ENCODE measurements at places on chromosomes 4 and X.

GRCh38 chrX:386239-386767, 404 bp downstream of the PPP2R3B start:
- peak; percentile 18 for DNase-seq

DNA sequence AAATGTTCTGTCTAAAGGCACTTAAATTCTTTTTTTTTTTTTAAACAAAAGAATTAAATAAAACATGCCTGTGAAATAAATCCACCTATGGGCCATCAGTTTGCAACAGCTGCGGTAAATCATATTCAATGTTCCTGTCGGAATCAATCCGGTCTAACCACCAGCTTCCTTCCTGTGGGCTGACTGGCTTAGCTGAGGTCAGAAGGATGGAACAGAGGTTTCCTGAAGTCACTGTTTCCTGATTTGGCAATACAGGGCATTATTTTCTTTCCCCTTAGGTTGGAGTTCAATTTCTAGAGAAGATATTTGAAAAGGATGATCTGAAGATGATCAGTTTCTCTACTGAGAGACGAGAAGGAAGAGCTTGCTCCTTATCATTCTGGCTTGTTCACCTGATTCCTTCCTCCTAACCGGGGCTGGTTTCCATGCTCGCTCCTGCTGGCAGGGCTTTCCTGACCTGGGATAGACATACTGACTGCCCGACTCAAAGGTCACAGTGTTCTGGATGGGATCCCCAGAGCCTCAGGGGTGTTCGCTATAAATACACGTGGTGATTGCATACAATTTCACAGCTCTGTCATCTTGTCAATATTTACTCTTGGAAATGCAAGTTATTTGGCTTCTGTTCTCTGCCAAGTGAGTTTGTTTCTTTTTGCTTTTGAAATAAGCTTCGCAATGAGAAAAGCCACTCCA, 21.7 kb downstream of the PDLIM3 start:
- DNase-seq = no peak

GRCh38 chrX:7318241-7318640, 170.3 kb upstream of the PUDP start:
- DNase-seq = no peak

GRCh38 chr4:76194325-76194724, 19.3 kb downstream of the SCARB2 start:
- DNase-seq = no peak

GRCh38 chr4:151784706-151785105, 23.9 kb upstream of the GATB start:
- DNase-seq = no peak

DNA sequence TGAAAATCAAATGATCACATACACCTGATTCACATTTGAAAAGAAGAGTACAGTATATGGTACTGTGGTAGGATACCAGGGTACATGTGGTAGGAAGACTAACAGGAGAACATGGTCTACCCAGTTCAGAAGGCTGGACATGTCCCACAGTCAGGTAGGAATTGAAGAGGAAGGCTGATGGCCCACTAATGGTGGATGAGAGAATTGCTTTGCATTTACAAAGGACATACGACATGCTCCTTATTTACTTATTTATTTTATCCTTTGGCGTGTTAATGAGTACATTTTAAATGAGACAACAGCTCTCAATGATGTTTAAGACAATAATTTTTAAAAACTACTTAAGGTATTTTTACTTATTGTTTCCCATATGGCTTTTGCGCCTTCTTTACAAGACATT, 106.7 kb upstream of the BMP2K start:
- no peak for DNase-seq

DNA sequence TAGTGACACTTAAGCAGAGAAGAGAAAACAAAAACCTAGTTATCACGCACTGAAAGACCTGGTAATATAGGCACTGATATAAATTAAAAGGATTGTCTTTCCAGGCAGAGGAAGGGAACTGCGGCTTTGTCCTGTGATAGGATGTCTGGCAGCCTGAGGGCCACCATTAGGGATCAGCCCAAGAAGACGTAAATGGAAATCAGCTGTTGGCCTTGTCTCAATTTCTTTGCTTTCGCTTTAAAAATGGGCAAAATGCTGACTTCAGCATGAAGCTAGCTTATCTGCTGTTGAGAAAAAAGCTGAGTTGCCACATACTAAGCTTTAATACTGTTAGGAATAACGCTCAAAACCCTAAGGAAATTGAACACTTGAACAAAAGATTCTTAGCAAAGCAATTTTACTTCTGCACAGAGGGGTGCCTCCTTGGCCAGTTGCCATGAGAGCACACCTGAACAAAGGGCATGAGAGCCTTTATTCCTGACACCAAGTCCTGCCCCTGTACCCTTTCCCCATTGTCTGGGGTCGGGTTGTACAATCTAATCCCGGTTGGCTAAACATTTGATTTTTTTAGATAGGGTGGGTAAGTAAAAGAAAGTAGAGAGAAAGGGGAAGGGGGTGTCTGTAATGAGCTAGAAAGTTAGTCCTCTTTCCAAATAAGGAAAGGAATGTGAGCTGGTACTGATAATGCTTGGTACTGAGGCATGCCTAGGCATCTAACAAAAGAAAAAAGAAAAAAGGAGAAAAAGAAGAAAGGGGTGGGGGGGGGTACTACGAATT, 85.1 kb upstream of the UCP1 start:
- DNase-seq = no peak

- DNase-seq = no peak
Measured at GRCh38 chr4:108303488-108304177, 134.9 kb upstream of the LEF1 start.

DNA sequence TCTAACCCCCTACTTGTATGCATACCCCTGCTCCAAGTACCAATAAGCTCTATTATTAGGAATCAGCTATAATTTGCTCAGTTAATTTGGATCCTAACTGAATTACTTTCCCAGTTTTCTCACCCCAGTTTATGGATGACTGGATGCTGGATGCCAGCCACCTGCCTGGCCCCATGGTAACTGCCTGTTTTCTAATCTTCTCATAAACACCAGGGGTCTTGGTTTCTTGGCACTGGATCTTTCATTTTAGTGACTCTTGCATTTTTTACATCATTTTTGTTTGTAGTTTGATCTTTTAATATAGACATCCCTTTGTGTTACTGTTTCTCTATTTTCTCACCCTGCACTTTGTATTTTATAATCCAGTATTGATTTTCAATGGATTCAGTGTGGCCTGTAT, 246.8 kb downstream of the ADGRL3 start:
- no peak for DNase-seq

DNA sequence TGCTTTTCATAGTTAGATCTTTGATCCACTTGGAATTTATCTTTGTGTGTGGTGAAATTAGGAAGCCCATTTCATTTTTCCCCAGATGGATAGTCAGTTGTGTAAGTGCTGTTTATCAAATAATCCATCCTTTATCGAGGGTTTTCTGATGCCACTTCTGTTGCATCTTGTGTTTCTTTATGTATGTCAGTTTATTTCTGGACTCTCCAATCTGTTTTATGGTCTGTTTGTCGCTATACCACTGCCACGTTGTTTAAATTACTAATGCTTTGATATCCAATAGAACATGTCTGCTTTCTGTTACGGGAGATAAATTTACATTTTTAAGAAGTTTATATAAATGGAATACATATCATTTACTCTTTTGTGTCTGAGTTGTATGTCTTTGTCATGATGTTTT, 21.0 kb downstream of the CD38 start:
- DNase-seq = no peak
